ENCODE measurements at places on chromosomes 2 and 18.
A peak's percentile ranks its signal among the peaks of the same experiment; 100 is the strongest.

DNA sequence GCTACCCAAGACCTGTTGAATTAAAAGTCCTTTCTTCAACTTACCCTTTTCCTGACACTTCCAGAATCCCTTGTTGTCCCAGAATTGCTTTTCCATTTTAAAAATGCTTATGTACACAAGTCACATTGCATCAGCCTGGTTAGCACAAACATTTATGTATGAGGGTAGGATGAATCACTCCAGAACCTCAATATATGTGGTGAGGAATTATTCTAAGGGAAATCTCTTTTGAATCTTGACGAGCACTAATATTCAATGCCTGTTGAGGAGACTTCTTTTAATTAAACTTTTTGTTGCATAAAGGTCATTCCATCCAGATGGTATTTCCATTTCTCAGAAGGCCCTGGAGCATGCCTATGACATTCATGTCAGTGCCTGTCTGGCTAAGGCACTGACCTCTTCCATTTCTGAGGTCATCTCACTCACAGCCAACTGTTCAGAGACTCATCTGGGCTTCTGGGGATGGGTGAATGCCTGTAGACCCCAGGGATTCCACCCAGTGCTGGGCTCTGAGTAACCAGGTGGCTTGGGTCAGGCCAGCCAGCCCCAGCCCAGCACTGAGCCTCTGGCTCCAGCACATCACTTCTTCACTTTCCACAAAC lies 28.2 kb downstream of the ACMSD start:
- no peak for DNase-seq

- peak; percentile 64 for DNase-seq
Measured at GRCh38 chr2:65057391-65058052, 1.3 kb downstream of the CEP68 start.

- no peak for DNase-seq
Measured at GRCh38 chr2:134206031-134206430, 47.8 kb upstream of the MGAT5 start.

GRCh38 chr18:59305295-59305694 lies 13.2 kb downstream of the CPLX4 start:
- no peak for DNase-seq

DNA sequence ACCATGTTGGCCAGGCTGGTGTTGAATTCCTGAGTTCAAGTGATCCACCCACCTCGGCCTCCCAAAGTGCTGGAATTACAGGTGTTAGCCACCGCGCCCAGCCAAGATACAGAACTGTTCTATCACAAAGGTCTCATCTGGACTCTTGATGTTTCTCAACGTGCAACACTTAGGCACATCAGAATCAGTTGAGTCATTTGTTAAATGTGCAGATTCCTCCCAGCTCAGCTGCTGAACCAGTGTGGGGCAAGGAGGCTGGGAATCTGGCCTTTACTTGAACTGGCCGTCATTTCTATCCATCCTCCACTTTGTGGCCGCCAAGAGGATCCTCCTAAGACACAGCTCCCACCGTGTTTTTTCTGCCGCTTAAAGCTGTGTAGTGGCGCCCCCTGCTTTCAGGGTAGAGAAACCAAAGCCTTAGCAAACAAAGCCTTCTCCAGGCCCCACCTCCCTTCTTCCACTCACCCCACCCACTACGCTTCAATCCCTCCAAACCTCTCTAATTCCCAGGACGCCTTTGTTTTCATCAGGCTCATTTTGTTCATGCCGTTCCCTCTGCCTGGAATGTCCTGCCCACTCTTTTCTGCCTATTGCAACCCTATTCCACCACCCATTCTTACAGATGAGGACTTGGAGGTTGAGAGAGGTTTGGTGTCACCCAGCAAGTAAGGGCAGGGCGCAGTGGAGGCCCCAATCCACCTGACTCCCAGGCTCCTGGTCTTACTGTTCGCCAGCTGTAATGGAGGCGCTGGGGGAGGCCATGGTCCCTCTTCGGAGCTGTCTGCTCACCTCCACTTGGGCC lies 776 bp upstream of the SPEG start:
- peak; percentile 62 for DNase-seq

DNA sequence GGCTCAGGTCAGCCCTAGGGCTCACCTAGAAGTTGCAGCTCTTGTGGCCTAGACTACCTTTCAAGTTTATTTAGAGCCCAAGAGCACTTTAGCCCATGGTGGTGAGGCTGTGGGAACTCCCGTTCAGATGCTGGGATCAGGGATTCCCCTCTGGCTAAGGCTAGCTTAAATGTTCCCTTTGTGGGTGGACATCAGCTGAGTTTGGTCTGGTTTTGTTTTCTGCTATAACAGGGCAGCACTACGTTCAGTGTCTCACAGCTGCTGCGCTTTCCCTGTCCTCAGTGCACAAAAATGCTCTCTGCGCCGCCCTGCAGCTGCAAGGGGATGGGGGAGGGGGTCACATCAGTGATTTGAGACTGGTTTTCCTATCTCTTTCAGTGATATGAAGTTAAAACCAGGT lies 170.5 kb upstream of the KCNJ3 start:
- no peak for DNase-seq

GRCh38 chr2:1033069-1033468 lies 82.4 kb downstream of the SNTG2 start:
- DNase-seq, result no peak

DNA sequence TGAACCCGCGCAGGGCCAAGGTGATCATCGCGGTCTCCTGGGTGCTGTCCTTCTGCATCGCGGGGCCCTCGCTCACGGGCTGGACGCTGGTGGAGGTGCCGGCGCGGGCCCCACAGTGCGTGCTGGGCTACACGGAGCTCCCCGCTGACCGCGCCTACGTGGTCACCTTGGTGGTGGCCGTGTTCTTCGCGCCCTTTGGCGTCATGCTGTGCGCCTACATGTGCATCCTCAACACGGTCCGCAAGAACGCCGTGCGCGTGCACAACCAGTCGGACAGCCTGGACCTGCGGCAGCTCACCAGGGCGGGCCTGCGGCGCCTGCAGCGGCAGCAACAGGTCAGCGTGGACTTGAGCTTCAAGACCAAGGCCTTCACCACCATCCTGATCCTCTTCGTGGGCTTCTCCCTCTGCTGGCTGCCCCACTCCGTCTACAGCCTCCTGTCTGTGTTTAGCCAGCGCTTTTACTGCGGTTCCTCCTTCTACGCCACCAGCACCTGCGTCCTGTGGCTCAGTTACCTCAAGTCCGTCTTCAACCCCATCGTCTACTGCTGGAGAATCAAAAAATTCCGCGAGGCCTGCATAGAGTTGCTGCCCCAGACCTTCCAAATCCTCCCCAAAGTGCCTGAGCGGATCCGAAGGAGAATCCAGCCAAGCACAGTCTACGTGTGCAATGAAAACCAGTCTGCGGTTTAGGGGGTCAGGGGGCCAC lies 897 bp downstream of the GPR45 start:
- DNase-seq, result no peak

DNA sequence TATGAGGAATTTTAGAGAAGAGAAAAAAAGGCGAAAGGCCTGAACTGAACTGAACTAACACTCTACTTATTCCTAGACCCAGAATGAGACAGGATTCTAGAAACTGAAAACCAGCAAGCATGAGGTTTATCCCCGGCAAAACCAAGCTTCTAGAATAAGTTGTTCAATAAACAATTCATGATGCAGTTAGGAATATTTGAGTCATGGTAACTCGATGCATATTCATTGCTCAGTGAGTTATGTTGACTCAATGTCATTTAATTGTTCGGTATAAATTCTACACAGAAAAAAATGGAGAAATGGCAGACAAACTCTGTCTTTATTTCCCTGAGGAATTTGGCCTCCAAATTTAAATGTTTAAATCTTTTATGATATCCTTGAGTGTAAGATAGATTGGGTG lies 321.5 kb downstream of the SATB2 start:
- no peak for DNase-seq

GRCh38 chr2:70214953-70215549 lies 24.2 kb upstream of the C2orf42 start:
- no peak for DNase-seq

GRCh38 chr18:46345181-46345465 lies 240.9 kb downstream of the HAUS1 start:
- DNase-seq, result no peak

- DNase-seq, result no peak
Measured at GRCh38 chr2:42755191-42755880, 8.6 kb downstream of the OXER1 start.

DNA sequence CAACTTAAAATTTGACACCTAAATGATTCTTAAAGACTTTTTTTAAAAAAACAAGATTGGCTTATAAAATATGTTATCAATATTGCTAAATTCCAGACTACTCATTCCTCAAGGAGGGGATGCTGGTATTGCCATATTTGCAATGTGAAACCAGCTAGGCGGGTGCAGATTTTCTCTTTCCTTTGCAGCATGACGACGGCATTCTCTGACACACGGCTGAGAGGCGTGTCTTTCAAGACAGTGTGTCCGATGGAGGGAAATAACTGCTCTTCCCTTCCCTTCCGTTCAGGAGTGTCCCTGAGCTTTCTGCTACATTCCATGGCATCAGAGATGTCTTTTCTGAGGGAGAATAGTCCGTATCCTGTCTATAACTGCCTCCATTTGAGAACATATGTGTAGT lies 38.2 kb upstream of the CNGA3 start:
- no peak for DNase-seq

DNA sequence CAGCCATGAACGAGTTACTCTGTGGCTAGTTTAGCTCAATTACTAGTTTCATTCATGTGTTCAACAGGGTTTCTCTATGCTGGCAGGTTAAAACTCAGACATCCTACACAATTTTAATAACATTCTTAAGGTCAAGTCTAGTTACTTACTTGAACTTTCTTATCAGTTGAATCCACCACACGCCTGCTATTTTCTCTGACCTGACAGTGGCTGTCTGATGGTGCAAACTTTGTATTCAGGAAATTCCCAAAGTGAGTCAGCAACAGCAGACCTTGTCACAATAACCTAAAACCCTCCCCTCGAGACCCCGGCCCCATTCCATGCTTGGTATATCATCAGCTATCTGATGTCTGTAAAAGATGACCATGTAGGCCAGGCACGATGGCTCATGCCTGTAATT lies 20.8 kb upstream of the CIDEA start:
- no peak for DNase-seq

- peak; percentile 72 for DNase-seq
Measured at GRCh38 chr18:2906704-2907549, 60.1 kb downstream of the EMILIN2 start.

DNA sequence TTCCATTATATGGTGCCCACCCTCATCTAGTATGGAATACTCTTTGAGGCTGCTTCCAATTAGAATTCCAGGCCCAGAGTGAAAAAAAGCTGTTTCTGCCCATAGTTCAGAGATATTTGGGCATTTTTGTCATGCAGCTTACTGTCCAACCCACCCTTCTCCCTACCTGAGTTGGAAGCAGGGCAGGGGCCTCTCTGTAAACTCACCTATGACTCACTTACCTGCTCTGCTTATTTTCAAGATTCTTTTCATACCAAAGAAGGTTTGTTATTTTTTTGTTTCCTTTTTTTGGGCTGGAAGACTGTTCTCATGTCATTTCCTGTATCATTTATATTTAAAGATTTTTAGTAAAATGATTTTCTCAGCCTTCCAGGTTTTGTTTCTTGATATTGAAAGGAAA lies 38.4 kb upstream of the PPP1R1C start:
- DNase-seq, result no peak

DNA sequence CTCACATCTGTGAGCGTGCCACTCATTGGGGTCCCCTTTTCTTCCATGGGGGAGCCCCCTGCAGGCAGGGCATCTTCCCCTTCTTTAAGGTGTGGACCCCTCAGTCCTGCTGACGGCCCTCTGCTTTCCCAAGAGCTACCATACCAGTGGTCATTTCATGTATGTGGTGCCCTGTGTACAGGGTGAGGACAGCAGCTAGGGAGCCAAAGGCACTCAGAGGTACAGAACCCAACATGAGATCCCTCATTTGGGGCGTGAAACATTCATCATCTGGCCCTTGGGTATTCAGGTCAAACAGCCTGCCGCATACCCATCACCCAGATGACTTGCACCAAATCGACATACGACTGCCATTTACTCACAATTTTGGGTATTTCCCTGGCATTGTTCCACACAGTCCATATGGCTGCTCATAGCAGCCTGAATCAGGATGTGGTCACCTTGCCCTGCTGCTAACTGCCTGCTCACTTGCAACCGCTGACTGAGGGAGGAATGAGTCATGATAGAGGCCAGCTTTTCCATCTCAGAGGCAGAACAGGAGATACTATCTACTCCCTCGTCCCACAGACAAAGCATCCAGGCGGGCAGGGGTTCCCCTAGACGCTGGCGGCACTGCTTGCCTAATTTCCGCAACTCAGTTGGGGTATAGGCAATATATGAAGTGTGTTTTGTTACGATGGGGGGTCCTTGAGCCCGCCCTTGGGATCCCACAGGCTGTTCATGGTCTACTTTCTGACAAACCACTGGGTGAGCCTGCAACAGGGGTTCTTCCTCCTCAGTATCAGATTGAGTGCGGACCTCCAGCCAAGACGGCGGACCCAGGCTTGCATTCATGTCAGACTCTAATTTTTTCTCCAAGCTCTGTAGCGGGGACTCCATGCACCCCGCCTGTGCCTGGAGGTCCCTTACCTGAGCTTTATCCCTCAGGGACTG lies 228.6 kb downstream of the SATB2 start:
- peak; percentile 41 for DNase-seq

DNA sequence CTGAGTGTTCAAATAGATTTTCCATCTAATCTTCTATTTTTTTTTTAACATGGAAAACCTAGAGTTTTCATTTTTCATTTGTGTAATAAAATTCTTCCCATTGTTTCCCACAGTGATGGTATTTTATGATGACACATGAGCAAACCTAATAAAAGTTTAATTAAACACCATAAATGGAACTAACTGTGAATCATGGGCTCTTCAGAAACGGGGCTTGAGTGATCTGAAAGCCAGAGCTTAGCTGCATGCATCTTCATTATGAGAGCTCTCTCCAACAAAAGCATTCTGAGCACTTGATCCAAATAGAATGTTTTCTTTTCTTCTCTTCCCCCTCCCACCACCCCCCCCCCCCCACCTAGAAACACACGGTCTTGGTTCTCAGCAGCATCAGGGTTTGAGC lies 82.1 kb upstream of the REV1 start:
- DNase-seq, result no peak

DNA sequence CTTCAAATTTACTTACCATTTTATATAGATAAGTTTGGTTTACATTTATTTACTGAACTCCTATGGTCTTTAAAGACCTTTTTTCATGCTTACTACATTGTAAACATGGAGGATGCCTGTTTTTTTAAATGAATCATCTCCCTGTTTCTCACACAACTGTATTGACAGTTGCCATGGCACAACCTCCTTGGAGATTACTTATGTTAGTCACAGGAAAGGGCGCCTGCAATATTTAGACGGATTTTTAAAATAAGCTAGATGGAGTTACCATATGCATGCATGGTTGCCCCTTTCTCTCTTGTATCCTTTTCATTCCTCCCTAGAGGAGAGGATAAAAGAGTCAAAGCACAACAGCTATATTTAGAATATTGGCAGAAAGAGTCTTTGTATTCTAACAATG lies 34.8 kb upstream of the CCDC102B start:
- DNase-seq, result no peak

DNA sequence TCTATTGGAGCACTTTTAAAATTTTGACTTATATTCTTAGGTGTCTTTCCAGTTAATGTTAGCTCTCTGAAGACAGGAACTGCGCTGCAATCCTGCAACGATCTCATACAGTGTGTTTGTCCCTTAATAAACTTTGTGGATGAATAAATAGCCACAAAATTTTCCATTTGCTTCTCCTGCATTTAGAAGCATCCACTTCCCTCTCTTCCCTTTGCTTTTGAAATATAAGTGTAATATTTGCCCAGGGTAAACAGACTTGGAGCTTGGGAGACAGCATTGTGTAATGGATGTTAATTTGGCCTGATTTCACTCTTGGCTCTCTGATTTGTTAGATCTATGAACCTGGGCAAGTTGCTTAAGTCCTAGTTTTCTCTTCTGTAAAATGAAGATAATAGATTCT lies 58.2 kb upstream of the CD28 start:
- no peak for DNase-seq

Data from stimulated activated CD4-positive, alpha-beta T cell treated with anti-CD3 and anti-CD28 coated beads, Interleukin-15, amount 100 ng/mL, for 24 hours (primary cell).